Ascending aorta (tissue), 2 donors: ENCODE measurements at places on chromosomes 7 and 10. TPM values are rescaled to one million over a fixed set of nuclear protein-coding genes. Genes with fewer than 3 reads are reported as not detected.

The HTRA1 gene
- total RNA-seq, result 112 TPM

The LRRN3 gene
- 1.7 TPM for total RNA-seq

The CPVL gene
- total RNA-seq, result 15.2 TPM

The SFRP5 gene
- not detected for total RNA-seq

The CADPS2 gene
- total RNA-seq, result 31.8 TPM

DNA sequence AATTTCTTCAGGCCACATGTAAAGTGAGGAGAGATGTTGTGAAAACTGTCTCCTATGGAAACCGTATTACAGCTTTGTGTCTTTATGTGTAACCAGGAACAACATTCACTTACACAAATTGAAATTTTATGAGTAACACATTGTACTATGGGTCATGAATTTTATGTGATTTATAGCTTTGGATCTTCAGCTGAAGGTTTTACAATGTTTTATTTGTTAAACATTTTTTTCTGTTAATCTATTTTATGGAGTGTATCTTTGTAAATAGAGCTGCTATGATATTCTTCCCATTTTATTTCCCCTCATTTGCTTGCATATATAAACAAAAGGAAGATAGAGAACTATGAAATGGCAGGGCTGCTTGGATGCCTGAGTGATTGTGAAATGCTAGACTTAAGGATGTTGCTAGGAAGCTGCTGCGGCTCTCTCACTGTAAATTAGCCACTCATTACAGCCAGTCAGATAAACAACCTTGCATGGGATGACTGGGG, 104.5 kb upstream of the PCLO start:
- H3K4me1 ChIP-seq, result no peaks in the 10 kb centered on the region
- H3K36me3 ChIP-seq, result no peaks in the 10 kb centered on the region
- H3K27ac ChIP-seq, result no peak overlapping the region

- no peak overlapping the region for H3K27ac ChIP-seq
- peaks cover 5% of the 10 kb centered on the region for H3K27me3 ChIP-seq
- no peak for DNase-seq
- H3K4me1 ChIP-seq, result no peaks in the 10 kb centered on the region
- no peaks in the 10 kb centered on the region for H3K36me3 ChIP-seq
- H3K4me3 ChIP-seq, result peak overlapping the region; percentile 71
These were observed 443 bp downstream of the RNF32 start for GRCh38 chr7:156640949-156641485.

GRCh38 chr7:117828825-117829224, 44.4 kb downstream of the CTTNBP2 start:
- no peaks in the 10 kb centered on the region for H3K27me3 ChIP-seq
- no peaks in the 10 kb centered on the region for H3K36me3 ChIP-seq
- H3K4me3 ChIP-seq, result no peak overlapping the region
- no peak for DNase-seq

- no peaks in the 10 kb centered on the region for H3K36me3 ChIP-seq
- no peak overlapping the region for H3K27ac ChIP-seq
- H3K4me1 ChIP-seq, result no peaks in the 10 kb centered on the region
These were observed 258.1 kb upstream of the IGFBP3 start for GRCh38 chr7:46179061-46179610.

GRCh38 chr10:74799721-74800221, 26.6 kb upstream of the KAT6B start:
- H3K27me3 ChIP-seq, result no peaks in the 10 kb centered on the region
- DNase-seq, result no peak
- H3K4me3 ChIP-seq, result no peak overlapping the region
- H3K27ac ChIP-seq, result no peak overlapping the region
- no peaks in the 10 kb centered on the region for H3K36me3 ChIP-seq
- H3K4me1 ChIP-seq, result no peaks in the 10 kb centered on the region

DNA sequence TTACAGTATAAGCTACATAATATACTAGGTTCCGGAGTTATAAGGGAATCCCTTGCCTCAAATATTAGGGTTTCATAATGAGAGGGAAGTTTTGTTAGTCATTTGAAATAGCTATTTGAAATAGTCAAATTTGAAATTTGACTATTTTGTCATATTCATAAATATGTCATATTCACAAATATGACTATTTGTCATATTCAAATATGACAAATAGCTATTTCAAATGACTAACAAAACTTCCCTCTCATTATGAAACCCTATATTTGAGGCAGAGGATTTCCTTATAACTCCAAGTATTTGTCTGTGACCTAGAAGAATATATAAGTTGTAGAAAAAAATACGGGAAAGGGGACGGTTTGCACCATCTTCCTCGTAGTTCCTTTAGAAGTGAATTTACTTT, 76.6 kb downstream of the HDAC9 start:
- peaks cover 25% of the 10 kb centered on the region for H3K4me1 ChIP-seq
- H3K27me3 ChIP-seq, result no peaks in the 10 kb centered on the region
- DNase-seq, result no peak
- no peak overlapping the region for H3K4me3 ChIP-seq
- peaks cover 5% of the 10 kb centered on the region for H3K36me3 ChIP-seq
- H3K27ac ChIP-seq, result peak overlapping the region; percentile 20

DNA sequence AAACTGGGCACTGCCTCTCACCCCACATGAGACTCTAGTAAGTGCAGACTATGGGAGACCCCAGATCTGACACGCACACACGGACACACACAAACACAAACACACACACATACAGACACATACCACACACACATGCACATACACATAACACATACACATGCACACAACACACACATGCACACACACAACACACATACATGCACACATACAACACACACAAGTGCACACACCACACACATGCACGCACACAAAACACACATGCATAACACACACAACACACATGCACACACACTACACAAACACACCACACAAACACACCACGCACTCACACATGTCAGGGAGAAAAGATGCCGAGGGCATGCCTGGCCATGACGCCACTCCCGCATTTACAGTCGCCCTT, 205.5 kb downstream of the TYW1B start:
- H3K4me1 ChIP-seq, result no peaks in the 10 kb centered on the region
- DNase-seq, result no peak
- H3K27ac ChIP-seq, result no peak overlapping the region
- no peaks in the 10 kb centered on the region for H3K27me3 ChIP-seq
- no peaks in the 10 kb centered on the region for H3K36me3 ChIP-seq

DNA sequence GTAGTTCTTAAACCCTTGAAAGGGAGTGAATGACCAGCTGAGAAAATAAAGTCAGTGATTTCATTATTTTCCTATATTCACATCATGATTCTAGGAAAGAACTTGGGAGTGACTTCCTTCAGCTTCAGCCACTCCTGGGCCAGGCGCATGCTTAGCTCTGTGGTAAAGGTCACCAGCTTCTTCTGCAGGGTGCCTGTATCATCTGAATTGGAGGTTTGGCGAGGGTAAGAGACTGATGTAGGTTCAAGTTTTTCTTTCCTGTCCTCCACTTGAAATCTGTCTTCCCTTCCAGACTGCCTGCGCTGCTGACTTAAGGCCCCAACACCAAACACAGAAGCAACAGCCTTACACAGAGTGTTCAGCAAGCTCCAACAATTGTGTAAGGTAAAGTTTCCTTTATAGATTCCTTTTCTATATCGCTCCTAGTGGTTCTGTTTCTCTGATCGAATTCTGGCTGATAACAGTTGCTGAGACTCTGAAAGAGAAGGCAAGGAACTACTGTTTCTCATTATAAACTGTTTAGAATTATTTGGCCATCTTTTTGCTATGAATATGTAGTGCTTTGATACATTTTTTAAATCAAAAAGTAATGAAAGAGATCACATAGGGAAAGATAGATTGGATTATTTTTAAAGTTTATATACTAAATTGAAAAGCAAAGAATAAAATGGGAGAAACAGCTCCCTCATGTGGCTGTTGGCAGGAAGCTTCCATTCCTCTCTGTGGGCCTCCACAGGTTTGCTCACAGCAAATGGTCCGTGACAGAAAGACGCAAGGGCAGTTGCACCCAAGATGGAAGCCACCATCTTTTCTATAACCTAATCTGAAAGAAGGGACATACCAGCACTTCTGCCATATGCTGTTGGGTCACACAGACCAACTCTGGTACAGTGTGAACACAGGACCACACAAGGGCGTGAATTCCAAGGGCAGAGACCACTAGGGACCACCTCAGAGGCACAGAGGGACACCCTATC, 14.0 kb downstream of the GATAD1 start:
- DNase-seq, result no peak
- H3K4me3 ChIP-seq, result no peak overlapping the region
- no peaks in the 10 kb centered on the region for H3K4me1 ChIP-seq
- no peaks in the 10 kb centered on the region for H3K27me3 ChIP-seq
- H3K36me3 ChIP-seq, result peaks cover 9% of the 10 kb centered on the region
- H3K27ac ChIP-seq, result no peak overlapping the region
